ENCODE measurements at places on chromosomes 5 and 9. TPM values are rescaled to one million over a fixed set of nuclear protein-coding genes. Genes with fewer than 3 reads are reported as not detected.

TAS2R1 gene
- not detected for total RNA-seq

TMEM8B gene
- total RNA-seq, result 1.2 TPM

ZCCHC10 gene
- 42.6 TPM for total RNA-seq

CBY3 gene
- not detected for total RNA-seq

TPPP gene
- 0.54 TPM for total RNA-seq

MLANA gene
- total RNA-seq, result not detected

FBN2 gene
- 29.8 TPM for total RNA-seq

CAST gene
- total RNA-seq, result 295 TPM
